ENCODE measurements at places on chromosomes 2 and 18. TPM values are rescaled to one million over a fixed set of nuclear protein-coding genes. Genes with fewer than 3 reads are reported as not detected.

Gene SCTR
- total RNA-seq: 0.09 TPM

Gene HAAO
- 0.30 TPM for total RNA-seq

Gene GAL3ST2
- 0.18 TPM for total RNA-seq

Gene FEV
- not detected for total RNA-seq

Gene LIMS3
- 1.2 TPM for total RNA-seq

Data from cardiac muscle cell (in vitro differentiated cells and primary cell).